ENCODE measurements at places on chromosomes 16 and 17.

GRCh38 chr16:21227866-21228265 lies 5.6 kb upstream of the ANKS4B start:
- no peak for DNase-seq

GRCh38 chr17:71192848-71193247 lies 928.0 kb upstream of the SOX9 start:
- no peak for DNase-seq

DNA sequence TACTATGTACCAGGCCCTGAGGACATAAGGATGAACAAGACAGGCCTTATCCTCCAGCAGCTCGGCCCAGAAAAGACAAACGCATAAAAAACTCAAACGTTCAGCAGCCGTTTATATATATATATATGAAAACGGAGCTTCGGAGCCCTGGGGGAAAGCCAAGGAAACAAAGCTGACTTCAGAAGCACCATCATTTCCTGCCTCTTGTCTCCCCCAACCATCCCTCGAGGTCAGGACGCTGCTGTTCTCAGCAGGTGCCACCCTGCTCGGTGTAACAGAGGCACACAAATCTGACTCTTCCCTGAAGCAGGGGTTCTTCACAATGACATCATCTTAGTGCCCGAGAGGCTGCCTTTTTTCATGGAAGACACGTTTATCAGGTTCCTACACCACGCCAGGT lies 146.9 kb downstream of the ZNF423 start:
- no peak for DNase-seq

DNA sequence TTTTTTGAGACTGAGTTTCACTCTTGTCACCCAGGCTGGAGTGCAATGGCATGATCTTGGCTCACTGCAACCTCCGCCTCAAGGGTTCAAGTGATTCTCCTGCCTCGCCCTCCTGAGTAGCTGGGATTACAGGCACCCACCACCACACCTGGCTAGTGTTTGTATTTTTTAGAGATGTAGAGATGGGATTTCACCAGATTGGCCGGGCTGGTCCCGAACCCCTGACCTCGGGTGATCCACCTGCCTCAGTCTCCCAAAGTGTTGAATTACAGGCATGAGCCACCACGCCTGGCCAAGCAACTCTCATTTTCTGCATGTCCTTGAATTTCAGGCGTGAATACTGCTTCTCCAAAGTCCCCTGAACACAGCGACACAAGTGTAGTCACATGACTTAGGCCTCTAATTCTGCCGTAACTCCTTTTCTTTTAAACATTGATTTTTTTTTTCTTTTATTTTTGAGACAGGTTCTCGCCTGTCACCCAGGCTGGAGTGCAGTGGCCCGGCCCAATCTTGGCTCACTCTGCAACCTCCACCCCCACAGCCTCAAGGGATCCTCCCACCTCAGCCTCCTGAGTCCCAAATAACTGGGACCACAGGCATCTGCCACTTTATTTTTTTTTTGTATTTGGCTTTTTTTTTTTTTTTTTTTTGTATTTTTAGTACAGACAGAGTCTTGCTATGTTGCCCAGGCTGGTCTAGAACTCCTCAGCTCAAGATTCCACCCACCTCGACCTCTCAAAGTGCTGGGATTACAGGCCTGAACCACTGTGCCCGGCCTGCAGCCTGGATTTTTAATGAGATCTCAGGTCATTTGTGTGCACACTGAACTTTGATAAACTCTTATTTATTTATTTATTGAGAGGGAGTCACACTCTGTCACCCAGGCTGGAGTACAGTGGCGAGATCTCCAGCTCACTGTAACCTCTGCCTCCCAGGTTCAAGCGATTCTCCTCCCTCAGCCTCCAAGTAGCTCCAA lies 124.6 kb downstream of the KCNJ18 start:
- DNase-seq: no peak

GRCh38 chr16:67672739-67673662 lies 6.4 kb downstream of the C16orf86 start:
- peak; percentile 44 for DNase-seq

GRCh38 chr17:75131278-75132017 lies at the start of gene NT5C:
Gene NT5C, minus strand, starts transcription at chr17:75131742. Its CDS starts 35 bp downstream, at chr17:75131707.
- no peak for DNase-seq

GRCh38 chr16:62543516-62543915 lies 507.3 kb upstream of the CDH8 start:
- no peak for DNase-seq

GRCh38 chr16:11742093-11742535 lies 543 bp downstream of the TXNDC11 start:
- no peak for DNase-seq

GRCh38 chr17:17848311-17849082 lies 11.7 kb upstream of the SREBF1 start:
- no peak for DNase-seq

DNA sequence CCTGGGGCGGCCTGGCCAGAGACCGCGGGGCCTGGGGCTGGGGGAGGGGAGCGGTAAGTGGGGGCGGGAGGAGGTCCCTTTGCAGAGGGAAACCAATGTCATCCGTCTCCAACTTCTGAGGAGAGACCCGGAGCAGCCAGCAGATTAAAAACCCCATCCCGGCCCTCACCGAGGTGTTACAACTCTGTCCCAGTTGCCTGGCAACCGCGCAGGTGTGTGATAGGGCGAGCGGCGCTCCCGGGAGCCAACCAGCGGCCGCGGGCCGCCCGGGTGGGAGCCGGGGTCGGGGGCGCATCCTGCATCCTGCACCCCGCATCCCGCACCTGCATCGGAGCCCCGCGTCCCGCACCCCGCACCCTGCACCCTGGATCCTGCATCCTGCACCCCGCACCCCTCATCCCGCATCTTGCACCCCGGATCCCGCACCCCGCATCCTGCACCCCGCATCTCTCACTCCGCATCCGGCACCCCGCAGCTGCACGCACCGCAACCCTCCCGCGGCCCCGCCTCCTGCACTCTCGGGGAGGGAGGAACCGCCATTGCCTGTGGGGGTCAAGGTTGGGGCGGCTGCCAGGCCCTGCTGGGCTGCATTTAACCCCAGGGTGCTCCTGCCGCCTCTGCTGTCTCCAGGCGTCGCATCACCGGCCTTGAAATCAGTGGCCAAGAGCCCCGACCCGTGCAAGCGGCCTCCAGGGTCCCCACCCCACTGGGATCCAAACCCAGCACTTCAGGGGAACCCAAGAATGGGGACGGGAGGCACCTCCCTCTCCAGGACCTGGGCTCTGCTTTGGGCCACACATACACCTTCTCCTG lies 47.3 kb downstream of the RTN4RL1 start:
- DNase-seq: no peak

- DNase-seq: no peak
Measured at GRCh38 chr16:86199871-86200695, 301.1 kb downstream of the IRF8 start.

DNA sequence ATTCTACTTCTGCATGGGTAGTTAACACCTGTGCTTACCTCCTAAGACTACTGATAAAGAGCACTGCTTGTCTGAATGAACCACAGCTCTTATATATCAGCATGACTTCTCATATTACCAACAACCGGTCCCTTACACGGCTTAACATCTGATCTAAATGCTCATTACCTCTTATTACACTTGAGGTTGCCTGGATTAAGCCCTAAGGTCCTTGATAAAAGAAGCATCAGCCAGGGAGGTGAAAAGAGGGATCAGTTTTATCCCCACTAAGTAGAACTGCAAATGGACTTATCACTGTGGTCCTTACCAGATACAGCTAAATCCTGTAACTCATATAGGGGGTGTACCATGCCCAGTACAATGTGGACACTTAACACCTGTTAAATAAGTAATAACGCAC lies 8.2 kb upstream of the RSKR start:
- DNase-seq: no peak

DNA sequence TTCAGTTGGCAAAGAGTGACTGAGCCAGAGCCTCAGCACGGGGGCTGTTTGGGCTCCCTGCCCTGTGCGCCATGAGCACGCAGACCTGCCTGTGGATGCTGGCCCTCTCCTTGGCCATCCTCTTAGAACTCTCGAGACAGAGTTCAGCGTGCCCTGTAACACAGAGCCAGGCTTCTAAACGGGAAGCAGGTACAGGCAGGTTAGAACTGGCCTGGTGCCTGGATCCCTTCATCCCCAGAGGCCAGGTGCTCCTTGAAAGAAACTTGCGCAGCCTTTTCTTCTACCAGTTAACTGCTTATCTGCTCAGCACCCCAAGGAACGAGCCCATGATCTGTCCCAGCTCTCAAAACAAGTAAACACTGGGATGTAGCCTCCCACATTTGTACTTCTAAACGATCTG lies 6.9 kb downstream of the CCNF start:
- no peak for DNase-seq

DNA sequence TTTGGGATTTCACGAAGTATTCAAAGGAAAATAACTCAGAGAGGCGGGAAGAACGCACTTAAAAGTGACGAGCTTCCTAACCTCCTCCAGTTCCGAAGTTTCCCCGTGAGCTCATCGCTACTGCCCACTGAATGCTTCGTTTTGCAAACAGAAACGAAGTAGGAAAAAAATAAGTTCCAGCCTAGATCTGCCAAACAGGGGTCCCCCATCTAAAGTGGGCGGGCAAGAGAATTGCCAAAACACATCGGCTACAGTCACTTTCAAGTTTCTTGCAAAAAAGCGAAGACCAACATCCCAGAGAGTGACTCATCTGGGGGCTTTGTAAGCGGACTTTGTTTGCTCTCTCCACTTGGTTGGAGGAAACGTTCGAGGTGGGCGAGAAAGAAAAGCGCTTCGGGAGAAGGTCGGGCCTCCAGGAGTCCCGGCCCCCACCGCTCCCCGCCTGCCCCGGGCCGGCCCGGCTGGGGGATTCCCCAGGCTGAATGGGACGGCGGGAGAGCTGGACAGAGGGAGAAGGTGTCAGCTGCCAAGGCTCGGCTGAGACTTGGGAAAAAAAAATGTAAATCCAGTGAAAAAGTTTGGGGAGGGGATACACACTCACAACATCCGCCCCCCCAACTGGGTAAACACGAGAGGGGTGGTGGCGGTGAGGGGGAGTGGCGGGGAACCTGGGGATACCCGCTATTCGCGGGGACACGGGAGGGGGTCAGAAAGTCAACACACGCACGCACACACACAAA lies 1.0 kb downstream of the VEZF1 start:
- peak; percentile 35 for DNase-seq

GRCh38 chr16:9950658-9951057 lies 231.6 kb downstream of the GRIN2A start:
- DNase-seq: no peak

DNA sequence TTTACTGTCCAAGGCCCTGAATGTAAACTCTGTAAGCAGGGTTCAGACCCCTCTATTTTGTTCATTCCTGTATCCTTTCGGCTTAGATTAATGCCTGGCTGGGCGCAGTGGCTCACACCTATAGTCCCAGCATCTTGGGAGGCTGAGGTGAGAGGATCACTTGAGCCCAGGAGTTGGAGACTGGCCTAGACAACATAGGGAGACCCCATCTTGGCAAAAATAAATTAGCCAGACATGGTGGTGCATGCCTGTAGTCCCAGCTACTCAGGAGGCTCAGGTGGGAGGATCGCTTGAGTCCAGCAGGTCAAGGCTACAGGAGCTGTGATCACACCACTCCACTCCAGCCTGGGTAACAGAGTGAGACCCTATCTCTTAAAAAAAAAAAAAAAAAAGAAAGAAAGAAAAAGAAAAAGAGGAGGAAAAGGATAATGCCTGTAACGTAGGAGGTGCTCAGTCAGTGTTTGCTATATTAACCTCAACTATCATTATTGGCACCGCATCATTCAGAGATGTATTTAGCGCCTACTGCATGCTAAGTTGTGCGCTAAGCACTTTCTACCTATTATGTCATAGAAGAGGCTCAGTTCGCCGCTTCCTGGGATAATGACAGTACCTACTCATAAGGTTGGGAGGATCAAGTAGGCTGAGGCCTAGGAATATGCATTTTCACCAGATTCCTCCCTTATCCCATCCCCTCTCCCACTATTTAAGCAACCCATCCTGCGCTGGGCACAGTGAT lies 5.0 kb downstream of the SOCS1 start:
- DNase-seq: no peak

DNA sequence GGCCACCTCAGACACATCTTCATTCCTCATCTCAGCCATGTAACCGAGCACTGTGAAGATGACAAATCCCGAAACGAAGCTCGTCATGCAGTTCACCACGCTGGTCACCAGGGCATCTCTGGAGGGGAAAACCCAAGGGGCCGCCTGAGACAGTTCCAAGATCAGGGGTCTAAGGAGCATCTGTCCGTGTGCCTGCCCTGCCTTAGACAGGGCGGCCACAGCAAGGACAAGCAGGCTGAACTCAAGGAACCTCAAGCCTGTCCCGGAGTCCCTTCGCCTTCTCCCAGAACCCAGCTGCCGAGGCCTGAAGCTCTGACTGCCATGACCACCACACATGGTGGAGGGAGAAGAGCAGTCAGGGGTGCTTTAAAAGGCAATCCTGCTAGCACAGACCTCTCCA lies 22.7 kb downstream of the SLC6A4 start:
- DNase-seq: no peak

DNA sequence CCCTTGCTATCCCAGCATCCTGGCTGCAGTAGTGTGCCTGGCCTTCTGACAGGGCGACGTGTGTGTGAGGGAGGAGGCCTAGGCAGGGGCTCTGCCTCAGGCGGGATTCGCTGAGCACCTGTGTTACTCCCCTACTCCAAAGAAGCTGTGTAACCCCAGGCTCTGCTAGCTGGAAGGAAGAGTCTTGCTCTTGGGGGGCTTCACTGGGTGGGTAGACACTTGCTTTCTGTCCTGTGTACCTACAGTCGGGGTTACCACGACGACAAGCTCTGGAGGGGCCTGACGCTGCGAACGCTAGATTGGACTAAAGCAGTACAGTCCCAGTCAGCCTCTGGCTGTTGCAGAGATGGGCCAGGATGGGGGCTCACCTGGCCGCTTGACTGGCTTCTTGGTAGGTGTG lies 9.5 kb downstream of the EXOC7 start:
- DNase-seq: no peak
